ENCODE measurements at places on chromosomes 13 and 19.
A peak's percentile ranks its signal among the peaks of the same experiment; 100 is the strongest.

- DNase-seq: no peak
These were observed 1.5 kb downstream of the TUBGCP3 start for GRCh38 chr13:112586334-112586960.

DNA sequence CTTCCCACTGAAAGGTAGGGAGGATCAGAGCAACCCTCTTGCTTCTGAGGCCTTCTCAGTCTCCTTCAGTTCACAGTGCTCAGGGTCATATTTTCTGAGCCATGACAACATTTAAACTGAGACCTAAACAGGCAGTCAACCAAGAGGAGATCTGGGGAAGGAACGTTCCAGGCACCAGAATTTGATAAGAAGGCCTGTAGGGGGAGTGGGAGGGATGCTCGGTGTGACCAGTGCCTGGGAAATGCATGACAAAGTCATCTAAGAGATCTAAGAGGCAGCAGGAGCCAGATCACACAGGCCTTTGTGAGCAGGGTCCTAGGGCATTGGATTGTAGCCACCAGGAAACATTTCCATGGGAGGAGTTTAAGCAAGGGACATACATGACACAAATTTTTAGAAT is 71.6 kb downstream of the SHISA2 start:
- DNase-seq: no peak

DNA sequence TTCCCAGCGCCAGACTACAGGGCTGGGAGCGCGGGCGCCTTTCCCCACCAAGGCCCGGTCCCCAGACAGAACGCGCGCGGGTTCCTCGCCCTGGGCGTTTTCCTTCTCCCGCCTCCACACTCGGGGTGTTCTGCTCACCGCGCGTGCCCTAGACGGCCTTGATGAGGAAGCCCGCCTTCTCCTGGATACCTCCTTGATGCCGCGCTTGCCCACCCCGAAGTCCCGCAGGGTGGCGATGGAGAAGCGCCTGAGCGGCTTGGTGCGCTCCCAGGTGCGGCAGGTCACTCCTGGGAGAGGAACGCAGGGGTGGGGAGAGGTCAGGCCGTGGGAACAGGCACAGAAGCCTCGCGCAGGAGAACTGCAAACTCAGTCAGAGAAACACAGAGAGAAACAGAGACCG is 34.8 kb downstream of the CYP2B6 start:
- no peak for DNase-seq

GRCh38 chr19:54155694-54156093 is 3.8 kb downstream of the LENG1 start:
- no peak for DNase-seq

DNA sequence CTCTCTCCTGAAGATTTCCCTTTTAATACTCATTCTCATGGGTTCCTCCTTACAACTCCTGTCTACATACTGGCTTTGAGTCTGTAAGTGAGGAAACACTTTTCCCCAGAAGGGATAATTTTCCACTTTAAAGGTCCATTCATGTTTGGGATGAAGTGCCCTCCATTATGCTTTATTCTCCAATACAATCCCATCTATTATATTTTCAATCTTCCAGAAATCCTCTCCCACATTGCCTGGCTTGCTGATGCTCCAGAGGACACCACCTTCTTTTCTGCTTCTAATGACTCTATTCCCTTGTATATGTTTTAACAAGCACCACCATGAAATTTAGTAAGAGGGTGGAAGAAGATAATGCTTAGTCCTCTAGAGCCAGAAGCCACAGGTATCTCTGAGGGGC is 92.7 kb upstream of the NBEA start:
- DNase-seq: no peak

GRCh38 chr13:29935309-29935981 is 85.0 kb upstream of the UBL3 start:
- peak; percentile 58 for DNase-seq

GRCh38 chr13:31880851-31881494 is 141.6 kb downstream of the RXFP2 start:
- no peak for DNase-seq

GRCh38 chr13:106415442-106415841 is 120.0 kb downstream of the EFNB2 start:
- no peak for DNase-seq

DNA sequence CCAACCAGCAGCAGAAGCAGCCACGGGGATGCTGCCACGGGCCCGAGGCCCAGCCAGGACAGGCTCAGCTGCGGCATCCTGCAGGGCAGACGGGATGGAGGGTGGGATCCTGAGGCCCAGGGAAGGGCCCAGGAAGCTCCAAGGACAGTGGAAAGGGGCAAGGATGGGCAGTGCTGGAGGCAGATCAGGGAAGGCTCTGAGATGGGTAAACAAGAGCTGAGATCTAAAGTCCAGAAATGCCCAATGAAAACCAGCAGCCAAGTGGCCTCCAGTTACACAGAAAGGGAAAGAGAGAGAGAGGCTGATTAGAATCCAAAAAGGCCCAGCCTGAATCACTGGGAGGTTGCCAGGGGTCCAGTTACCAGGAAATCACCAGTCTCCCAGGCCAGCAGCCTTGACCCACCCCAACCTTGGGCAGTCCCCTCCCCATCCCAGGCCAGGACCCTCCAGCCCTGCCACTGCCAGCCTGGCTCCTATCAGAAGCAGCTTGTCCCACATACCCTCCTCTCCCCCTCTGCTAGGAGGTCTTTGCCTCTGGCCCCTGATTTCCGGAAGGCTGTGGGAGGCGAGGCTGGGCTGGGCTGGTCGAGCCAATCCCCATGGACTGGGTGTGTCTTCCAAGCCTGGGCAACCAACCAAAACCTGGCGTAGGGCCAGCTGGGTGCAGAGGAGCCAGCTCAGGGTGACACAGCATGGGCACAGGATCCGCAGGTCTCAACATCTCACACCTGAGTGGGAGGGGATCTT is at the start of gene CYP4F11:
Gene CYP4F11, minus strand, starts transcription at position 198 of the 747 bp plus-strand sequence. Its CDS starts 121 bp downstream, at position 77.
- no peak for DNase-seq

- peak; percentile 11 for DNase-seq
These were observed 75.6 kb downstream of the SPACA7 start for GRCh38 chr13:112451512-112452379.

DNA sequence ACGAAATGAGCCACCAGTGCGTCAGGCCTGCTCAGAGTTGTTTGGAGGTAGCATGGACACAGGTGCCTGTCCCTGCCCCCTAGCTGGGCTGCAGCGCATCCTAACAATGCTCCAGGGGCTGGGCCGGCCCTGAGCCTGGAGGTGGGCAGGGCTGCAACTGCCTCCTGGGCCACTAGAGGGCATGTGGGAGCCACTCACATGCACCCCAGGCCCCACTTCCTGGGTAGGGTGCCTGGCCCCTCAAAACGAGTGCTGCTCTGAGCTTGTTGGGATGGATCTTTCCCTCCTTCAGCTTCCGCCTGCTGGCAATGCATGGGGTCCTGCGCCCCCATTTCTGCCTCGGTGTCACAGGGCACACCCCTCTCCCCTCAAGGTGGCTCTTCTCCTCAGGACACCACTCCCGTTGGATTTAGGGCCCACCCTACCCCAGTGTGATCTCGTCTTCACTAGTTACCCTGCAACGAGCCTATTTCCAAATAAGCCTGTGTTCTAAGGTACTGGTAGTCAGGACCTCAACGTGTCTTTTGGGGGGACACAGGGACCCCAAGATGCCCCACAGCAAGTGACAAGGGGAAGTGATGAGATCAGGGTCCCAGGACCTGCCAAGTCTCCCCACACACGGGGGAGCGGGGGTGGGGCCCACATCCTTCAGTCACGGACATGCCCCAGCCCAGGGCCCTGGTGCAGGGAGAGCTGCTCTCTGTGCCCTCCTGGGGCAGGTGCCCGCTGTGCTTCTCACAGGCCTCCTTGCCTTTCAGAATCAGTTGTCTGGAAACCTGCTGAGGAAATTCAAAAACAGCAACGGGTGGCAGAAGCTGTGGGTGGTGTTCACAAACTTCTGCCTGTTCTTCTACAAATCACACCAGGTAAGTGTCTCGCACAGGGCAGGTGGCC is 131.3 kb downstream of the STK24 start:
- peak; percentile 85 for DNase-seq

DNA sequence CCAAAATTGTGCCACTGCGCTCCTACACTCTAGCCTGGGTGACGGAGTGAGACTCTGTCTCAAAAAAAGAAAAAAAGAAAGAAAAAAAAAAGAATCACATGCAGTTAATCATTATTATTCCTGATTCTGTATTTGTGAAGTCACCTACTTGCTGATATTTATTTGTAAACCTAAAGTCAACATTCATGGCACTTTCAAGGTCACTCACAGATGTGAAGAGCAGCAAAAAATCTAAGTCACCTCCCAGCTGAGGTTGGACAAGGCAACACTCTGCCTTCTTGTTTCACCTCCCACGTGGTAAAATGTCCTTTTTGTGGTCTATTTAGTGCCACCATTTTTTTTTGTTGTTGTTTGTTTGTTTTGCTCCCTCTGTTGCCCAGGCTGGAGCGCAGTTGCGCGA is 26.5 kb downstream of the WDR88 start:
- no peak for DNase-seq

GRCh38 chr13:89454681-89455080 is 1783.5 kb downstream of the SLITRK5 start:
- no peak for DNase-seq

- no peak for DNase-seq
These were observed 6.6 kb downstream of the PODNL1 start for GRCh38 chr19:13931391-13932148.

DNA sequence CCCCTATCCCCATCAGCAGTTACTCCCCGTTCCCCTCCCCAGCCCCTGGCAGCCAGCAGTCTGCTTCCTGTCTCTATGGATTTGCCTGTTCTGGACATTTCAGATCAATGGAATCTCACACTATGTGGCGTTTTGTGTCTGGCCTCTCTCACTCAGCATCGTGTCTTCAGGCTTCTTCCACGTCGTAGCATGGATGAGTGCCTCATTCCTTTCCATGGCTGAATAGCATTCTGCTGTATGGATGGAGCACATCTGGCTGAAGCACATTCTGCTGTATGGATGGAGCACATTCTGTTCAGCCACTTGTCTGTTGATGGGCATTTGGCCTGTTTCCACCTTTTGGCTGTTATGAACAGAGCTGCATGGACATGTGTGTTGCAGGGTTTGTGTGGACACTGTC is 29.5 kb downstream of the CRTC1 start:
- DNase-seq: no peak

- DNase-seq: no peak
These were observed 56.1 kb downstream of the CDK8 start for GRCh38 chr13:26310003-26310402.

GRCh38 chr13:106159295-106160195 is 375.9 kb downstream of the EFNB2 start:
- no peak for DNase-seq

GRCh38 chr13:98442391-98443230 is 134.3 kb downstream of the STK24 start:
- no peak for DNase-seq

DNA sequence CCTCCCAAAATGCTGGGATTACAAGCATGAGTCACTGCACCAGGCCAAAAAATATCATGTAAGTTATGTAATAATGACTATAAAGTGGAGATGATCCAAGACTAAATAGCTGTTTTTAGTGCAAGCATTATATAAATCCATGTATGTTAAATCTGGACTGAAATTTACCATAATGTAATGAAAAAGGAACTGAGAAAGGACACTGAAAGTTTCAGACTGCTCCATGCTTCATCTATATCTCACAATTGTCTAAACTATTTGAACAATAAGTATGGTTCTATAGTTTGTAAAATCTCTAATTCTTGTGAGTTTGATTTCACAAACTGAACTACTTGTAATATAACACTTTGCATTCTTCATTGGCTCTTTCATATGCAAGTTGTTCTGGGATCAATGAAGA is 2299.5 kb downstream of the PCDH9 start:
- DNase-seq: no peak

DNA sequence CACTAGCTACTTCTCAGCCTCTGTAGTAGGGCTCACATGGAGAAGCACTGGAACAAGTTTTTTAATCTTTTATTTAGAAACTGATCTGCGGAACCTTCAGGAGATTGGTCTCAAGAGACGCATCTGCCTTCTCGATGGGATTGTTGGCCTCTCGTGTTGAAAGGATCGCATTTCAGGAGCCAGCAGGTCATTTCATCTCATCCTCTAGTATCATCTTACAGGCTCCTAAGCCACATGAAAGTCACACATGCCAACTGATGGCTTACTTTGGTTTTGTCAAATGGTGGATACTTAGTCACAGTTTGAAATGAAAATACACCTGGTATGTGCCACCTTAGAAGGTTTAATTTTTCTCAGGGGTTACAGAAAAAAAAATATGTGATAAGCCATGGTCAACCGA is 1703.6 kb downstream of the EFNB2 start:
- no peak for DNase-seq

GRCh38 chr13:77353995-77354394 is 27.1 kb upstream of the MYCBP2 start:
- DNase-seq: no peak

DNA sequence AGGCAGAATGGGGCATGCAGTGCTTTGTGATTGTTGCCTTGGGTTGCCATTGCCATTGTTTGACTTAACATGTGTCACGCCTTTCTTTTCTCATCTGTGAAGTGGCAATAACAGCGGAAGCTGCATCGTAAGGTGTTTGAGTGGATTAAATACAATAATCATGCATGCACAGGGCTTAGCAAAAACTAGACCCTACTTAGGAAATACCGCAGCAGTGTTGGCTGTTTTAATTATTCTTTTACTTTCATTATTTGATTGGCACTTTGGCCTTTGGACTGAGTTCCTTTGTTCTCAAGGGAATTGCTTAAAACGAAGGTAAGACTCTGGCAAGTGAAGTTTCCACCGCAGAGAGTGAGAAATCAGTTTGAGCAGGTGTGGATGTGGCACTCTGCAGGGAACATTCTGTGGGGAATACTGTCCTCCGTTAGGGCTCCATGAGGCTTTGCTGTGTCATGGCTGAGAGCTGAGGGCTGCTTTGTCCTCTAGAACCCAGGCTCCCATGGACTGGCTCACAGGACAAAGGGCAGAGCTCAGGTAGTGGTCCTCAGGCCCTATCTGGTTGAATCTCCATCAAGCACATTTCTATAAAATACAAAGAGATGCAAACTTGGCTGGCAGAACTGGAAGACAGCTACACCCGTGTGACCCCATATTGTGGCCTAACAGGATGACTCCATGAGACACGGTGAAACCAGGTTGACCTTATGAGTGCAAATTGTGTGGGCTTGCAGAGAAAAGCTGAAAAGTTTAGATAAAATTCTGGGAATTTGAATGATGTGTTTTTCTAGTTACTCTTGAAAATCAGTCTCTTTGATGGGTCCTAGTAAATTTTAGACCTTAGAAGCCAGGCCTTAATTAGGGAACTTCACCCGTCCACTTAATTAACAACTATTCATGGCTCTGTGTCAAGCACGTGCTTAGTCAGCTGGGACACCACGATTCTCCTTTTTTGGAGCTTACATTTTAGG is 407.2 kb downstream of the KCNRG start:
- no peak for DNase-seq

Measured in activated T-cell treated with anti-CD3 and anti-CD28 coated beads, Interleukin-2, amount 50 U/mL, for 1 hour (primary cell).